ENCODE measurements at places on chromosomes 3 and 15.

DNA sequence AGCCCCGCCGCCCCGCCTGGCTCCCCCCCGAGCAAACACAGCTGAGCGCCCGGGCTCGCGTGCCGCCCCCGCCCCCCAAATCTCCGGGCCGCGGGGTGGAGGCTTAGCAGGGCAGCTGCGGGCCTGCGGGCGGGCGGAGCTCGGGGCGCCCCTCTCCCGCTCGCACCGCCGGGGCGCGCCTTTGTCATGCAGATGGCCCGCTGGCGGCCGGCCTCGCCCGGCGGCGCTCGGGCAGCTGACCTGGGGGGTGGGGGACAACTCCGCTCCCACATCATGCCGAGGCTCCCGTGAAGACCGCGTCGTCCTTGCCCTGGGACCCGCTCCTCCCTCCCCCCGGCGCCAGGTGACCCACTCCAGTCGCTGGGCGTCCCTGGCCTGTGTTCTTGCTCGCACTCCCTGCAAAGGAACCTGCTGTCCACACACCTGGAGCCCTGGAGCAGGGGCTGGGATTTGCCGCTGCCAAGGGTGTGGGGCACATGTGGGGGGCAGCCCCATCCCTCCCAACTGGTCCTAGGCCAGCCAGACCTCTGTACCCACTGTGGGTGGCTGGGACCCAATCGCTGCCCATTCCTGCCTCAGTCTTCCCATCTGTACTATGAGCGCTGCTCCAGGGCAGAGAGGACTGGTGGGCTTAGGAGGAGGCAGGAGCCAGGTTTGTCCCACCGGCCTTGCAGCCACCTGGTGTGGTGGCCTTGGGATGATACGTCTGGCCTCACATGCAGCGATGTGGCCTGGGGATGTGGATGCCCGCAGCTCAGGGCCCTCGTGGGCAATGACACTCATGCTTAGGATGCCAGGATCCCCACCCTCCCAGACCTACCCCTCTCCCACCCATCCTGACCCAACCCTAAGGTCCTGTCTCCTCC is 33.5 kb downstream of the DNAJB8 start:
- DNase-seq = no peak

DNA sequence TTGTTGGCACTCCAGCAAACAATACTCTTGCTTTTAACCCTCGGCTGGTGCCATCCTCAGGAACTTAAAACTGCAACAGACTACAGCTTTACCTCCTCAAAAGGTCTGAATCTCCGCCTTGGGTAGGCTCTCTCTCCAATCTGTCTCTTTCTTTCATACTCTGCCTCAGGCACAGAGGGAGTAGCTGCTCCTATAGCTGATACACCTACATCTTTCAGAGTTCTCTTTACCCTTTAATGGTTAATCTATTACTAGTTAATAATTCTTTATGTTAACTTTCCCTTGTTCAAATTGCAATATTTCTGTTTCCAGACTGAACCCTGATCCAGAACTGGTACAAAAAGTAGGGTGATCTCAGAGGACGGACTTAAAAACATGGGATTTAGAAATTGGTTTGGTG is 66.2 kb downstream of the MAP4 start:
- DNase-seq = no peak

- DNase-seq = no peak
Observed at GRCh38 chr3:107978131-107979055, 112.4 kb downstream of the CD47 start.

DNA sequence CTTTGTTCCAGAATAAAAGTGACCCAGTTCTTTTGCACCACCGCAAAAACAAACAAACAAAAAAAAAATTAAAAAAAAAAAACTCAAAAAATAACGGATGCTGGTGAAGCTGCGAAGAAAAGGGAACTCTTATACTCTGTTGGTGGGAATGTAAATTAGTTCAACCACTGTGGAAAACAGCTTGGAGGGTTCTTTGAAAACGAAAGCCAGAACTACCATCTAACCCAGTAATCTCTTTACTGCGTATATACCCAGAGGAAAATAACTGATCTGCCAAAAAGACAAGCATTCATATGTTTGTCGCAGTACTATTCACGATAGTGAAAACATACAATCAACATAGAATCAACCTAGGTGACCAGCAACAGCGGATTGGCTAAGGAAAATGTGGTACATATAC is 298.9 kb upstream of the CBLB start:
- no peak for DNase-seq

GRCh38 chr3:23550402-23550801 is 255.4 kb upstream of the UBE2E1 start:
- no peak for DNase-seq

Measured in HT1080 (cell line).